ENCODE measurements at places on chromosomes 7 and 10.

- DNase-seq, result no peak
Observed at GRCh38 chr10:85795460-85795859, 571.1 kb downstream of the GRID1 start.

DNA sequence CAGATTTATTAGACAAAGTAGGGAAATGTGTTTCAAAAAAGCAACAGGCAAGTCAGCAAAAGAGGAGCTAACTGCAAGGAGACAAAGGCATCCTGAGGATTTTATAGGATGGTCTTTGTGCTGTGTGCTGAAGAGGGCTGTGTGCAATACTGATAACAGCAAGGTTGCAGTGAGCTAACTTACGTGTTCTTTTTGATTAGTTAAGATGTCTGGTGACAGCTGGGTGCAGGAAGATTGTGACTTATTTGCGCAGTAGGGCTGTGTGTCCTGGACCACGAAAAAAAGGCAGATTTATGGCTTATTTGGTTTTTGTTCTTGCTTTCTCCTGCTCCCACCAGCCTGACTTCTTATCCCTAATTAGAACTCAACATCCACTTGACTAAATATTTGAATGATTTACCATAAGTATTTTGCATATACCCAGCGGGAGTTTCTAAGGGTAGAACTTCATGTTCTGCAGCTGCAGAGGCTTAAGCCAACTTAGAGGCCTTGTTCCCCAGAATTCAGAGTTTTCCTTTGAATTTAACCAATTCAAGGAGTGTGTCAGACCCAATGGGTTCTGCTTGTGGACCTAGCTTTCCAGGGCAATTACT, 119.0 kb downstream of the ANKRD26 start:
- DNase-seq, result no peak

DNA sequence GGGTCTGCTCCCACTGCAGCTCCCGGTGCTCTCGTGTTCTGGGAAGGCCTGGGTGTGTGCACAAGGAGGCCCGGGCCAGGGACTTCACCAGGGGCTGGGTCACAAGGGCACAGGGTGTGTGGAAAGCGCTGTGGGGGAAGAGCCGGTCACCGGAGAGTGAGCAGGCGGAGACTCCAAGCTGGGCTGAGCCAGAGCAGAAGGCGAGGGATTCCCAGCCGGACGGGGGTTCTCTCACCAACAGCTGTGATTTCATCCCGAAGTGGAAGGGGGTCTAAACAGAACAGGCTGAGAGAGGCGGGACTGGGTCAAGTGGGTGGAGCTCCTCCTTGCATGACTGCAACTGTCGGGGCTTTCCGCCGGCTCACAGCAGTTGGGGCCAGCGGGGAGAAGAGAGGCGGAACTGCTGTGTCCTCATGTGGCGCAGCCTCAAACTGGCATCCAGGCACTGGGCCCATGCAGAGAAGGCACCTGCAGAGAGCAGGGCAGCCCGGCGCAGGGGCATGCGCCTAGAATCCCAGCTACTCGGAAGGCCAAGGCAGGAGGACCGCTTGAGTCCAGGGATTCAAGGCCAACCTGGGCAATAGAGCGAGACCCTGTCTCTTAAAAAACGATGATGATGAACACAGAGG, 7.6 kb upstream of the ORAI2 start:
- no peak for DNase-seq

- no peak for DNase-seq
Observed at GRCh38 chr7:2602406-2603043, 29.3 kb upstream of the TTYH3 start.

GRCh38 chr10:122182308-122182707, 88.8 kb upstream of the BTBD16 start:
- DNase-seq, result peak; percentile 8

- DNase-seq, result no peak
Observed at GRCh38 chr10:116226053-116226452, 47.0 kb downstream of the GFRA1 start.

- no peak for DNase-seq
Observed at GRCh38 chr10:122018491-122018890, 29.5 kb downstream of the TACC2 start.

GRCh38 chr7:50164559-50165170, 71.6 kb upstream of the ZPBP start:
- DNase-seq, result no peak

DNA sequence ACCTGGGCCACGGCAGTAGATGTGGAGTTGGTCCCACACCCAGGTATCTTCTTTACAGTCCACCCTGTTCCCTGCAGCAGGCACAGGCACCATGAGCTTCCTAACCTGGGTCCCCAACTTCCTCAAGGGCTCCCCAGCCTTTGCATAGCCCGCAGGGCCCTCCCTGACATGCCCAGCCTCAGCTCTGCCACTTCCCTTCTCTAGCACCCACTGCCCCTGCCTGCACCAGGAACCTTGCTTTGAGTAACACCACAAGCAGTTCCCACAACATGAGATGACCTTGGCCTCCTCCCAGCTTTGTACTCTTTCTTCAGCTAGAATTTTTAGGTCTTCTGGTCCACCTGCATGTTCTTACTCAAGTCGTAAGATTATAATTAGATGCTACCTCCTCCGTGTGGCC, 92.2 kb upstream of the ZPBP start:
- no peak for DNase-seq

DNA sequence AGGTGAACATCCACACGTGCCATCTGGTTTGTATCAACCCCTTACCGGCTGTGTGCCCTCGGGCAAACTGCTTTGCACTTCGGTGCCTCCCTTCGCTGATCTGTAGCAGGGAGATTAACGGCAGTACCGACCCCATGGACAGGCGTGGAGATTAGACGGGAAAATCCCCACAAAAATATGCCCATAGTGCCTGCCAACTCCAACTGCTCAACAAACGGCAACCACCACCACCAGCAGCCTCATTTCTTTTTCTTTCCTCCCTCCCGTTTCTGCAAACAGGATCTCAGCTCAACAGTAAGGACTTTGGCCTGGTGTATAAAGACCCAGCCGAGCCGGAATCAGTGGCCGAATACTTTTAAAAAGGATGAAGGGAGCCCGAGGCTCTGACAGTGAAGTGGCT, 31.0 kb downstream of the CHST15 start:
- no peak for DNase-seq

DNA sequence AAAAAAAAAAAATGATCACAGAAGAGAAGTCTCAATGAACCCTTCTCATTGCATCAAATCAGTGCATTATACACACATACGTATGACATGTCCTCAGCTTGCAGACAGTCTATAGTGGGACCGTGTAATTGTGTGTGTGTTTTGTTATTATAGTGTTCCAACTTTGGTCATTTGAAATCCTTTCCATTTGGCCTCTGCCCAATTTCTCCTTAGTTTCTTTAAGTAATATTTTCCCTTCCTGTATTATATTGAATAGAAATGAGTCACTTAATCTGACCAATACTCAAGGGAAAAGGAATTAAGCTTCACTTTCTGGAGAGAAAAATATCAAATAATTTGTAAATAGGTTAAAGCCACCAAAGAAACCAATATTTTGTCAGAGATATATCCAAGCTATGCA, 415.5 kb upstream of the SORCS1 start:
- no peak for DNase-seq

GRCh38 chr10:54576541-54576940, 224.5 kb downstream of the PCDH15 start:
- DNase-seq, result no peak

- DNase-seq, result no peak
Observed at GRCh38 chr7:134176037-134176350, 48.9 kb downstream of the LRGUK start.

DNA sequence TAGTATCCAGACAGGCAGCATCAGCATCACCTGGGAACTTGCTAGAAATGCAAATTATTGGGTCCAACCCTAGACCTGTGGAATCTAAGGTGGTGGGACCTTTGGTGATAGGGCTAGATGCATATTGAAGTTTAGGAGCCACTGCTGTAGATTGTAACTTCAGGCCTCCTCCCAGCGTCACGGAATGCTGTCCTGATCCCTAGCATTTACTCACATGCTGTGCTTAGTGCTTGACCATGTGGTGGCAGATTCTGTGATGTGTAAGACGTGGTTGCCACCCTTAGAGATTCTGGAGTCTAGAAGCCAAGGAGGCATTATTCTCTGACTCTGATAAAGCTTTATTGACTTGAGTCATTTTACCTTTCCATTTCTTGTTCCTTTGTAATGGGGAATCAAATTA, 13.5 kb downstream of the AHR start:
- no peak for DNase-seq

DNA sequence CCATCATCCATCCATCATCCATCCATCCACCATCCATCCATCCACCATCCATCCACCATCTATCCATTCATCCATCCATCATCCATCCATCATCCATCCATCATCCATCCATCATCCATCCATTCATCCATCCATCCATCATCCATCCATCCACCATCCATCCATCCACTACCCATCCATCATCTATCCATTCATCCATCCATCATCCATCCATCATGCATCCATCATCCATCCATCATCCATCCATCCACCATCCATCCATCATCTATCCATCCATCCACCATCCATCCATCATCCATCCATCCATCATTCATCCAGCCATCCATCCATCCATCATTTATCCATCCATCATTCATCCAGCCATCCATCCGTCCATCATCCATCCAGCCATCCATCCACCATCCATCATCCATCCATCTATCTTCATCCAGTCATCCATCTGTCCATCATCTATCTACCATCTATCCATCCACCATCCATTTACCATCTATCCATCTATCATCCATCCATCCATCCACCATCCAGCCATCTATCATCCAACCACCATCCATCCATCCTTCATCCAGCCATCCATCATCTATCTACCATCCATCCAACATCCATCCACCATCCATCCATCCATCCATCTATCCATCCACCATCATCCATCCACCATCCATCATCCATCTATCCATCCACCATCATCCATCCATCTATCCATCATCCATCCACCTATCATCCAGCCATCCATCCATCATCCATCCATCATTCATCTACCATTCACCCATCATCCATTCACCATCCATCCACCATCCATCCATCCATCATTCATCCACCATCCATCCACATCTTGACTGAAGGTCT, 153.8 kb downstream of the SH3PXD2A start:
- no peak for DNase-seq

GRCh38 chr7:150307904-150308303, 15.3 kb upstream of the LRRC61 start:
- no peak for DNase-seq

- DNase-seq, result no peak
Observed at GRCh38 chr7:131781-132482, 60.4 kb upstream of the FAM20C start.

- DNase-seq, result no peak
Observed at GRCh38 chr7:114431189-114431588, 16.6 kb downstream of the FOXP2 start.

DNA sequence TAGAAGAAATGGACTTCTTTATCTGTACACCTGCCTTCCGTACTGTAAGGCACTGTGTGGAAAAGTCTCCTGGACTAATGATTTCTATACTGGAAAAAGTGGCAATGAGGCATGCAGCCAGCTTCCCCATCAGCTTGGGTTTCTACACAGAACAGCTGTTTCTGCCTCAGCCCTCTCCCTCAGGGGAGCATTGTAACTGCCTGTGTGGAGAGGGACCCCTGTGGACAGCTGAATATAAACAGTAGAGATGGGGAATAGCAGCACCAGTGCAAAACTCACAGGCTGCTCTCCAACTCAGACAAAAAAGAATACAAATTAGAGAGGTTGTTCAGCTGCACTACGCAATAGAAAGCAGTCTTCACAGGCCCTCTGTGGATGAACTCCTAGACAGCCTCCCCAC, 451.3 kb upstream of the MBL2 start:
- DNase-seq, result no peak

GRCh38 chr7:156753229-156753560, 112.6 kb downstream of the RNF32 start:
- no peak for DNase-seq

GRCh38 chr7:104973909-104974415, 40.0 kb upstream of the KMT2E start:
- DNase-seq, result no peak

- no peak for DNase-seq
Observed at GRCh38 chr7:86949052-86949778, 110.2 kb downstream of the ELAPOR2 start.

DNA sequence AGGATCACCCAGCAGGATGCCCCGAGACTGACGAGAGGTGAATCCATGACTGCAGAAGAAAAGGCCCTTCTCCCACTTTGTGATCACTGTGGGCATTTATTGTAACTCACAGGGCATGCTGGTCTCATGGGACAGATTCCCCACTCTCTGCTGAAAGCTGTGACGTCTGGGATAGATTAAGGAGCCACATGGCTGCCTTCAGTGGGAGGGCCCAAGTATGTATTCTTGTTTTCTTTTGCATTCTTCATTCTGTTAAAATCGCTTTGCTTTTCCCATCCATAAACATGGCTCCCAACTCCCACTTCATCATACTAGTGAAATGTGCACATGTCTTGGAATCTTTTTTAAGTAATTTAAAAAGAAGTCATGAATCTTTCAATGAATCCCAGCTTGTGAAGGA, 67.2 kb downstream of the FAM107B start:
- no peak for DNase-seq

DNA sequence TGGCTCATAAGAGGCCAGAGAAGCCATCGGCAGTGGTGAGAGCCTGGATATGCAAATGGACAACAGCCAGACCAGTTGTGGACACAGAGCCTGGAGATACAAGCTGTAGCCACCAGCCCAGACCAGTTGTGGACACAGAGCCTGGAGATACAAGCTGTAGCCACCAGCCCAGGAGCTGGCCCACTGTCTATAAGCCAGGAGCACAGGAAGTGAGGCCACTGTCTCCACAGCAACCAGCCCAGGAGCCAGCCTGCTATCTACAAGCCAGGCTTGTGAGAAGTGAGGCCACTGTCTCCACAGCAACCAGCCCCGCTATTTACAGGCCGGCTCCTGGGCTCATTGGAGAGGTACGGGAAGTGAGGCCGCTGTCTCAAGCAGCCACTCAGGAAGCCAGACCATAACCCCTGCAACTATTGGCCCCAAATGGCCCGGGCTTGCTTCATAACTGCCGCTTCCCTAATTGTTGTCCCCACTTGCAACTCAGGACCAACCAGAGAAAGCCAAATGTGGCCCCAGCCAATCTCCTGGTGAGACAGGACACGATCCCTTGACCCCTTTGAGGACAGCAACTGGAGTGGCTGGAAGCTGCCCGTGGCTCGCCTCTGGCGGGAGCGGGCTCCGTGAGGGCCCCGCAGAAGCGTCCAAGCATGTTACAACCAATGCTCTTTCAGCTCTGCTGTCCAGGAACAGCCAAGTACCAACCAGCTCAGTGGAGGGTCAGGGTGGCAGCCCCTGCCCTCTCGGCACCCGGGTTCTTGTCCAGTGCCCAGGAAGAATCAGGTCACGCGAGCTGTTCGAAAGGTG, 44.1 kb upstream of the CNPY1 start:
- DNase-seq, result no peak
